ENCODE measurements at places on chromosomes 16 and 17.

GRCh38 chr16:15686287-15686686, 36.2 kb downstream of the NDE1 start:
- no peak for DNase-seq

DNA sequence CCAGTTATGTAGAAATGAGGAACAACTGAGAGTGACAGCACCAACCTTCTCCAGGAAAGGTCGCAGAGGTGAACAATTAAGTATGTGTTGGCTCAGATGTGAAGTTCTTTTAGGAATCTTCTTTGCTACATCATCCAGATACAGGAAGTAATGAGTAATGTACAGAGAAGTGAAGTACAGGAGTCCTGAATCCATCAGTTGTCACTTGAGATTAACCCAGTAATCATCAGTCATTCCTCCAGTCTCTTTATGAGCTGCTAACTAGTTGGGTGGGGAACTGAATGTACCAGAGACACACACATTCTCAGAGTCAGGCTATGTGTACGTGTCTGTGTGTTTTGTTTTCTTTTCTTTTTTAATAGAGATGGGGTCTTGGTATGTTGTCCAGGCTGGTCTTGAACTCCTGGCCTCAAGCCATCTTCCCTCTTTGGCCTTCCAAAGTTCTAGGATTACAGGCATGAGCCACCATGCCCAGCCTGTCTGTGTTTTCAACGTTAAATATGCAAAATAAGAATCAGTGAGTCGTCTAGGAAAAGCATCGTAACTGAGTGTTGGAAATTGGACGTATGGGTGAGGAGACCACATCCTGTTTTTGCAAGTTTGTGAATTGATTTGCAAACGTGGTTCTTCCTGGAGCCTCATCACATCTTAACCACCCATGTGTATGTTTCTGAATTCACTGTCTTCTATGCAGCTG, 19.9 kb downstream of the ZNF200 start:
- DNase-seq = no peak

DNA sequence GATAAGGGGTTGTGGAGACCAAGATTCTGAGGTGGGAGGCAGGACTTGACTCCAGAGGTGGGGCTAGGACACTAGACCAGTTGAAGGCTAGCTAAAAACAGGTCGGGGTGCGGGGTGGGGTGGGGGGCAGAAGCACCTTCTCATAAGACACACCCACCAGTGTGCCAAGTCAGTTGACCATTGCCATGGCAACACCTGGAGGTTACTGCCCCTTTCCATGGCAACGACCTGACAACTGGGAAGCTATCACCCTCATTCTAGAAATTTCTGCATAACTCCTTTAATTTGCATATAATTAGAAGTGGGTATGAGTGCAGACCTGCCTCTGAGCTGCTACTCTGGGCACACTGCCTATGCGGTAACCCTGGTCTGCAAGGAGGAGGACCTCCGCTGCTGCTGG, 53.9 kb upstream of the ALOX12 start:
- no peak for DNase-seq

DNA sequence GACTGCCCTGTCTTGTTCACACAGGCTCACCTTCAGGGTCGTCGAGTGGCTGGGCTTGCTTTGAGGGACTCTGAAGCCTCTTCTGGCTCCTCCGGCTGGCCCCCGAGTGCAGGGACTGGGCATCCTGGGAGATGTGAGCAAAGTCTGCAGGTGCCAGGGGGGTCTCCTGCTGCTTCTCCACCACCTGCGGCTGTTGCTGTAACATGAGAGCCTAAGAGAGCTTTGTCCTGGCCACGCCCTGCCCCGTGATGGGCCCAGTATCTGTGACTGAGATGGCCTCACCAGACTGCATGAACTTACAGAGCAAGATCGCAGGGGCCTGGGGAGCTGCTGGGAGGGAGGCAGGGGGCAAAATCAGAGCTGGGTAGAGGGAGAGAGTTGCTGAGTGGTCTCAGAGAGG, 12.5 kb downstream of the ERN2 start:
- no peak for DNase-seq

DNA sequence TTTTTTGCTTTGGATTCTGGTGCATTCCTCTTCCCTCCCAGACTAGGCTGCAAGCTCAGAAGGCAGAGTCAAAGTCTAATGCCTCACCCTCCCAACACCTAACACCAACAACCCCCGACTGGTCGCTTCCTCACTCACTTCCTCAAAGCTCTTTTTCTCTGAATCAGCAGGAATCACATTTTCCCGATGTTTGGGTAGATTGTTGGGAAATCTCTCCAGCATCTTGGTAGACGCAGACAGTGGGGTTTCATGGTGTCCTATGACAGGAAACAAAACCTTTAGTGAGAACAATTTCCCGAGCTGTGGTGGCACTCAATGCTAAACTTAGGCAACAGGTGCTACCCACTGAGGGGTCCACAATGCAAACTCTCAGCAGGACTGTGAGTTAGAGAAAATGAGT, 39.9 kb upstream of the ICAM2 start:
- DNase-seq = no peak

DNA sequence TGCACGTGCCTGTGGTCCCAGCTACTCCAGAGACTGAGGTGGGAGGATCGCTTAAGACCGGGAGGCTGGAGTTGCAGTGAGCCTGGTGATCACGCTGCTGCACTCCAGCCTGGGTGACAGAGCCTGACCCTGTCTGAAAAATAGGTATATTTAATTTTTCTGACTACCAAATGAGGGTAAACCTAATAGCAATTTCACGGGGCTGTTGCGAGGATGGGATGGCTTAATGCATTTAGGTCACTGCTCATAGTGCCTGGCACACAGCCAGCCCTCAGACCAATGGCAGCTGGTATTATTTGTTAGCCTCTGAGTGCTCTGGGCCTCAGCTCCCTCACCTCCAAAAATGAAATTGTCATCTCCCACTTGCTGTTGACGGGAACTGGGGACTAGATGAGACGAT, 5.9 kb upstream of the CDIP1 start:
- DNase-seq = no peak

DNA sequence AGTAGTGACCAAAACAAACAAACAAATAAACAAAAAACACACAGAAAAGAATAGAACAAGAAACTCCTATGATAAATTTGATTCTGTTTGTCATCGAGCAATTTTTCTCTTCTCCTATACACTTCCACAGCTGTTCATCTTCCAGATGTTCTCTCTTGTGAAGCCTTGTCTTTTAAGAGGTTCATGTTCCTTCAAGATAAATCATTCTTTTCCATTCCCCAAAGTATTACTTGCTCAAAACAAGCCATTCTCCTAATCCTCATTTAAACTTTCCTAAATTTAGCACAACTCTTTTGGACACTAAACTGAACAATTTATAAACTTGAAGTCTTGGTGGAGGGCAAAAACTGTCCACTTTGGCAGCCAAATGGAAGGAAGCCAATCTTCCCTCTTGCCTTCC, 103.3 kb downstream of the ABCA8 start:
- no peak for DNase-seq

DNA sequence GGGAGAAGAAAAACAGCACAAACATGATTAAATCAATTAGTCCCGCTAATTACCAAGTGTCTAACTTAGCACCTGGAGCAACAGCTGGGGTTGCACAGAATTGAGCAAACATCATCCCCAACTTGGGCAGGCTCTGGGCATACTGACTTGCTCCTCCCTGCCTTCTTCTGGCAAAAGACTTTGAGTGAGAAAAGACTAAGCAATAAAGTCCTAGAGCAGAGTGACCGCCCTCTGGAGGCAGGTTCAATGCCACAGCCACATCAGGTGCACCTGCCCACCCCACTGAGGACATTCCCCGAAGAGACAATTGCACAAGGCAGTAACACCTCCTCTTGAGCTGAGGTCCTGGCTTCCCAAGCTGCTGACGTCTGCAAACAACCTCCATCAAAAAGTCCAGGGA, 358.3 kb downstream of the SOX9 start:
- DNase-seq = no peak

DNA sequence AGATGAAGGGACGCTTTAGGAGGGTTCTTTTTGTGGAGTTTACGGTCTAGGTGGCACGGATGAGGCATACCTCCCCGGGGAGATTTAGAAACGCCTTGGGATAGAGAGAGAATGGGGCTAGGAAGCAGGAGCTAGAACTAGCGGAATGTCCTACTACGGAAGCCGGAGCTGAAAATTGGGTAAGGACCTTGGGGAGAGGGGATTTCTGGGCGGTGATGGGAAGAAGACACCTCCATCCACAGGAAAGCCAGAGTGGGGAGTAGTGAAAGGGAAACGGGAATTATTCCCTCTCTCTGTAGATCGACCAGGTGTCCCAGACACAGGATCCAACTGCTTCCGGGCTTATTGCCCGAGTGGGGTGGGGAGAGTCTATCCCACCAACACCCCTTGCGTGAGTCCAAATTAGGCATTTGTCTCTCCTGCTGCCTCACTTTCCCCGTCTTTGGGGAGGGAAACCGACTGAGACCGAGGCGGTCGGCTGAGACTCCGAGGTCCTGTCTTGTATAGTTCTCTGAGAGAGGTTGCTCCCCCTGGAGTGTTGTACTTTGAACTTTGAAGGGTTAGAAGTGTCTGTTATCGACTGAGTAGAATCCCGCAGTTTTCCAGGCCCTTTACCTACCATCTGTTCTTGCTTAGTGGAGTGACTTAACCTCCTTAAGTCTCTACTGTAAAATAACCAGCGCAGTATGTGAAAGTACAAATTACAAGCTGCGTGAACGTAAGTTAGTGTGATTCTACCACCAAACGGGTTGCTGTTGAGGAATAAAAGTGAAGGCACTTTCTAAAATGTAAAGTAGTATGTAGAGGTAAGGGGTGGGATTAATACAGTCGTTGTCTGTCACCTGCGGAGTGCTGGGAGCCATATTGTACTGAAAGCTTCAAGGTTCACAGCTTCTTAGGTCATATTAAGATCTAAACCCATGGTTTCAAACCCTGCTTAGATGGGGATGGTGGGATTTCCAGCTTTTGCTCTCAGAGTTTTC, 1.0 kb downstream of the RSPRY1 start:
- DNase-seq = no peak

- DNase-seq = no peak
Observed at GRCh38 chr17:13003454-13003851, 14.4 kb downstream of the ELAC2 start.

DNA sequence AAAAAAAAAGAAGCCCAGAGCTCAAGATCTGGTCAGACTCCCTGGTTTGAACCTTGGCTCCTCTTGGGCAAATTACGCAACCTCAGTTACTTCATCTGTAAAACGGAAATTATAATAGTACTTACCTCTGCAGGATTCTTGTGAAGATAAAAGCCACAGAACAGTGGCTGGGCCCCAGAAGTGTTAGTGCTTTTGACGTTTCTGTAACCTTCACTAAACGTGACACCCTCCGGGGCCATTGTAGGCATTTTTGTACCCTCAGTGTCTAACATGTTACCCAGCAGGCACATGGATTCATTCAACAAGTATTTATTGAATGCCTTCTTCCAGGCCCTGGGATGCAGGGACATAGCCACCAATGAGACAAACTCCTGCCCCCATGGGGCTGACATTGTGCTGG, 58.0 kb downstream of the PITPNC1 start:
- DNase-seq = no peak

DNA sequence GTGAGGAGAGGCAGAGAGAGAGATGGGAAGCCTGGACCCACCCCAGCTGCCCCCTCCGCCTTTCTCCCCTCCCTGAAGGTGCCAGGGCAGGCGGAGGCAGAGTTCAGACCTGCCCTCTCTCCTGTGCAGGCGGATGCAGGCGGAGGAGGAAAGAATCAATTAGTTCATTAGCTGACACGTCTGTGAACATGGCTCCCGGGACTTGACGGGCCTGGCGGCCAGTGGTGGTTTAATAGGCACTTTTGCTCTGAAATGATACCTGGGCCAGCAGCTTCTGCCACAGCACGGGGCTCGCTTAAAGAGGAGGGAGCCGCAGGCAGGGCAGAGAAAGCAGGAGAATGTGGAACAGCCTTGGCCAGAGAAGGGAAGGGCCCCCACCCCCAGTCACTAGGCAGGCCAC, 98.1 kb downstream of the SDK2 start:
- DNase-seq = no peak

Measured in GM19239 (cell line).